ENCODE measurements at places on chromosomes 3 and 15.

- peak; percentile 72 for DNase-seq
These were observed at the start of gene CD276 for GRCh38 chr15:73683777-73684580. CD276 (plus strand) TSS chr15:73684383; CDS start chr15:73699640, 15,257 bp downstream.

DNA sequence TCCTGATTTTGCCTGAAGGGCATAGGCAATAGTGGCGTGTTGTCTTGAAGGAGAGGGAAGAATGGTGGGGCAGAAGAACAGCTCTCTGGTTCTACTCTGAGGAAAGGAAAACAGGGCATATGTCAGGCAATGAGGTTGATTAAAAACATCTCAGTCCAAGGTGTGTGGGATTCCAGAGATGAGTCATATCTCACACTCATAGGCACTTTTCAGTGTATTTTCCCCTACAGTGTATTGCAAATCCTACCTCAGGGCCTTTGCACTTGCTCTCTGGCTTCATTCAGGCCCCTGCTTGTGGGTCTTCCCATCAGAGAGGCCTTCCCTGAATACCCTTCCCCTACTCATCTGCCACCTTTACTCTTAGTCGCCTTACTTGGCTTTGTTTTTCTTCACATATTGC lies 107.8 kb downstream of the SLCO3A1 start:
- no peak for DNase-seq

GRCh38 chr3:18630295-18630694 lies 205.2 kb upstream of the SATB1 start:
- no peak for DNase-seq

DNA sequence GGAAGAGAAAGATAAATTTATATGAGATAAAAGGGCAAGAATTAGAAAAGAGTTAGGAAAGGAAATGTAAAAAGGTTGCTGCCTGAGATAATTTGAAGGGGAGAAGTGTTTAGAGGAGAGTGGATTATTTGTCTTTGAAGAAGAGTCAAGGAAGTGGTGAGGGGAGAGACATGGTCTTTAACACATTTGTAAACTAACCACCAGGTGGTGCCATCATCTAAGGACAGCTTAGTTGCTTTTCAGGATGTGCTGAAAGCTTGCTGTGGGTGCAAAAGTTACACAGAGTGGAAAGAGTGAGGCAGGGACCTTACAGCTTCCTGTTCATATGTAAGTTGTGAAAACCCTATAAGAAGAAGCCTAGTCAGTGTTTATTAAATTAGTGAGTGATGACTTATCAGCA lies 114.1 kb upstream of the DNAJC19 start:
- DNase-seq: peak; percentile 18

DNA sequence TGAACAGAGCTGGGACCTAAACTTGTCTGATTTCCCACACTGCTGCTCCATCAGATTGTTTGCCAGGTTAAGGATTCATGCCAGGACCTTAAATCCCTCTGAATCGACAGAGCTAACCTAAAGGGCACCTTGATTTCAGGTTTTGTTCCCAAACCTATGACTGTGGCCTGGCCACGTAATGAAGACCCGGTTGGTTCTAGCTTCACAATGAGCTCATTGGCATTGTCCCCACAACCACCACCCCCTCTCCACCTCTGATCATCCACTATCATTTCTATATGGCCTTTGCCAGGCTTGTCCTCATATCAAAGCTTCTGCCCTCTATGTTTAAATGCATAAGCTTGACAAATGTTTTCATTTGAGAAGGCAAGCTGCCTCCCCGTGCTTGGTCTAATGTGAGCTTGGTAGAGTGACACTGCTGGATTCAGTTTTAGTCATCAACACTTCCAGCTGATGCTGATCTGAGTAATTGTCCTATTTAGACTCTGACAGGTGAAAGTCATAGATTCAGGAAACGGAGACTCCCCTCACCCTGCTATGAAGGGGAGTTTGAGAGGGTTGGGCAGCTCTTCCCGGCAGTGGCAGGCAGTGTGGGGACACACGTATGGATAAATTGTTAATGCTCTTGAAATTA lies 407.1 kb upstream of the CFAP20DC start:
- no peak for DNase-seq

DNA sequence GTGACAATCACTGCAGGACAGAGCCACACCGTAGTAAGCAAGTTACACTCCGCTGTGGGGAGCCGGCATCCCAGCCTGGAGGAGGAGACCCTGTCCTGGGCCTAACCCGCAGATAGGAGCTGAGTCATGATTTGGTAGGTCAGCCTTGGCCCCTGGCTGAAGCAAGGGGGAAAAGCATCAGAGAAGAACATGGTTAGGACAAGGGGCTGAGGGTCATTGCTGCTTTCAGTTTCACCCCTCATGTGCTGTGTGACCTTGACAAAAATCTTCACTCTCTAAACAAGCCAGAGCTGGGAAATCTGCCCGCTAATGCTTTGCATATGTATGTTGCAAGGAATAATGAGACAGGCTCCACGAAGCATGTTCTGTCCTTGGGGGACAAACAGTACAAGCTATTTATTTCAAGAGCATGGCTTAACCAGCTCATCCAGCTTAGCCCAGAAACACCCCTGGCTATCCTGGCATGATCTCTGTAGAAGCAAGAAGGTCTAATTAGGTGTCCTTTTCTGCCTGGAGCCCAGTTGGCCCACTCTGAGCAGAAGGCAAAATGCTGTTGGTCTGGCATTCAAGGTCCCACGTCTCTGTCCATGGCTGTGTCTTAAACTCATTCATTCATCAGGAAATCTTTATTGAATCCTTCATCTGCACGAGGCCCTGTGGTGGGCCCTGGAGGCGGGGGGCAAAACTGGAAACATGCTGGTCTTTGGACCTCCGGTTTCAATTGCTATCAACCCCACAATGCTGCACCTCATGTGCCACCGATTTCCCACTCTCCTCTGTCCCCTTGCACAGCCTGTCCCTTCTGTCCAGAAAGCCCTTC lies 221.3 kb upstream of the LYSMD4 start:
- peak; percentile 10 for DNase-seq

DNA sequence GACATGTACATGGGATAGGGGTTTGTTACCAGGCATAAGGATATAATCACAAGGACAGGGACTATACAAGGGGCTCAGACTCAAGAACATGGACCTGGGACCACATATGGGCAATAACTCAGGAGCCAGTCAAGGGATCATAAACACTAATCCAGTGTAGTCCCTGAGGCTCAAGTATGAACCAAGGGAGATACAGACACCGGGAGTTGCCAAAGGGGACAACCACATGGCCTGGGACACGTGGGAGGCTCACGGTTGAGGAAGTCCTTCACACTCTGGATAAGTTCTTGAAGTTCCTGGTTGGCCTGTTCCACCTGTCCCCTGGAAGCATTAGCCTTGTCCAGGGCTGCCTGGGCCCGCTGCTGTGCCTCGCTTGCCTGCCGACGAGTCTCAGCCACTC lies 1.8 kb upstream of the USP19 start:
- no peak for DNase-seq

- peak; percentile 68 for DNase-seq
These were observed 163.2 kb downstream of the PDZRN3 start for GRCh38 chr3:73461547-73461946.

GRCh38 chr15:78985859-78986475 lies 41.1 kb upstream of the CTSH start:
- DNase-seq: no peak

DNA sequence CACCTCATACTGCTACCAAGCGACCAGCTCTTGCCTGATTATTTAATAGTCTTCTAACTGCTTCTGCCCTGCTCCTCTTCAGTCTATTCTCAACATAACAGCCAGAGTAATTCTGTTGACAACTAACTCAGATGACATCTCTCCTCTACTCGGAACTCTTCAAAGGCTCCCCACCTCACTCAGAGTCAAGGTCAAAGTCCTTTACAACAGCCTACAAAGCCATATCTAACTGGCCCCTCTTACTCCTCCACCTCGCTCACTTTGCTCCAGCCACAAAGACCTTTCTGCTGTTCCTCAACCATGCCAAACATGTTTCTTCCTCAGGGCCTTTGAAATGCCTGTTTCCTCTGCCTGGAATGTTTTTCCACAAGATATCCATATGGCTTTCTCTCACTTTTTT lies 43.6 kb downstream of the PIK3R4 start:
- no peak for DNase-seq

DNA sequence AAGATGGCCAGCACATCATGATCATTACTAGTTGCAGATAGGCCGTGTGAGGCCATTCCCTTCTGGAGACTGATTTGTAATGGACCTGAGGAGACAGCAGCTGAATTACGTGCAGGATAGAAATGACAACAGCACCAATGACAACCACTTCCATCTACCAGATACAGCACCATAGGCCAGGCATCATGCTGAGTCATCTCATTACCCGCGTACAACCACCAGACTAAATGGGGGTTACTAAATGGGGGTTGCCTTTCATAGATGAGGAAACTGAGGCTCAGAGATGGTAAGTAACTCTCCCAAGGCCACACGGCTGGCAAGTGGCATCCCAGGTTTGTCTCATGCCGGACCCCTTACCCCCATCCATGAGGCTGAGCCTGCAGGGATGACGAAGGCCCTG lies 32.8 kb upstream of the FAM107A start:
- DNase-seq: peak; percentile 48

GRCh38 chr15:98980899-98981228 lies 26.7 kb downstream of the PGPEP1L start:
- DNase-seq: no peak

- DNase-seq: peak; percentile 87
These were observed 2.9 kb upstream of the TM4SF19 start for GRCh38 chr3:196341137-196341536.

DNA sequence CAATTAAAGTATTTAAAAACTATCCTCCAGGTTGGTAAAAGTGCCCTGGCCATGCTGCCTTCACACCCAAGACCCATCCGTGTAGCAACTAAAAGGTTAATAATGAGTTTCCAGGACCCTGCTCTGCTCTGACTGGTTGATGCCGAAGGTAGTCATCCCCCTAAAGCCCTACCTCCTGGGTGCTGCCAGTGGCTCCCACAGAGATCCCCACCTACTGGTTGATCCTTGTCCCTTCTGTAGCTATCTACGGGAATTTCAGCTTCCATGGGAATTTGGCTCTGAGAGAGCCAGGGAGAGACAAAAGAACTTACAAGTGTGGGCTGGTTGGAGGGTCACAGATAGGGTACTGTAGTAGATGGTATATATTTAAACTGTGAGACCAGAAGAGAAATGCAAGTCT lies 110.6 kb upstream of the NANOGP8 start:
- DNase-seq: no peak

GRCh38 chr3:20668411-20668810 lies 482.4 kb upstream of the SGO1 start:
- peak; percentile 39 for DNase-seq

DNA sequence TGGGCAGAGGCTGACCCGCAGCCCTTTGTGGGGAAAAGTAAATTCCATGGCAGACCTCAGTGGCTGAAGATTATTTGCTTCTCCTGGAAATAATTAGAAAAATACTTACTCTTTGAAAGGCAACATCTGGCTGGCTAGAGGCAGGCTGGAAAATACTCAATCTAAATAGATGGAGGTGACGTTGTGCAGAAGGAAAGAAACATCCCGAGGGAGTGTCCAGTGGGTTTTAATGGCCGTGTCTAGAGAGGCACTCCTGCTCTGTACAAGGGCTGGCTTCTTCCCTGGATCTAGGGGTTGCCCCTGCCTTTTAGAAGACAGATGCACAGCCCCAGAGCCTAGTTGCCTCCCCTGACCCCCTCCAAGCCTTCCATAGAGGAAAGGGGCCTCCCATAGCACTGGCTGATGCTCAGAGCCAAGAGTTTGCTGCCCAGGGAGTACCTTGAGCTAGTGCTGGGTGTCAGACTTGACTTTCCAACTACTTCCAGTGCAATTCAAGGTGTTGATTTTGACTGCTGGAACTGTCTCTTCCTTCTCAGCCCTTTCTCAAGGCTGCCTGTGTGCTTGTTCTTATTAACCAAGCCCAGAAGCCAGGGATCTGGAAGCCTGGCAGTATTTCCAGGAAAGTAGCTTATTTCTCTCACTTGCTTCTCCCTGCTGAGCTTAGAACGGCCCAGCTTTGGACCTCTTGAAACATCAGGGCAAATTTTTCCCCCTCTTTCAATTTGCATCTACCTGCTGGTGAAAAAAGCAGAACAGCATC lies 27.4 kb downstream of the CGNL1 start:
- DNase-seq: no peak

- peak; percentile 70 for DNase-seq
These were observed 1.2 kb upstream of the LCTL start for GRCh38 chr15:66566963-66567531.

GRCh38 chr3:14353502-14353901 lies 48.9 kb upstream of the SLC6A6 start:
- no peak for DNase-seq

DNA sequence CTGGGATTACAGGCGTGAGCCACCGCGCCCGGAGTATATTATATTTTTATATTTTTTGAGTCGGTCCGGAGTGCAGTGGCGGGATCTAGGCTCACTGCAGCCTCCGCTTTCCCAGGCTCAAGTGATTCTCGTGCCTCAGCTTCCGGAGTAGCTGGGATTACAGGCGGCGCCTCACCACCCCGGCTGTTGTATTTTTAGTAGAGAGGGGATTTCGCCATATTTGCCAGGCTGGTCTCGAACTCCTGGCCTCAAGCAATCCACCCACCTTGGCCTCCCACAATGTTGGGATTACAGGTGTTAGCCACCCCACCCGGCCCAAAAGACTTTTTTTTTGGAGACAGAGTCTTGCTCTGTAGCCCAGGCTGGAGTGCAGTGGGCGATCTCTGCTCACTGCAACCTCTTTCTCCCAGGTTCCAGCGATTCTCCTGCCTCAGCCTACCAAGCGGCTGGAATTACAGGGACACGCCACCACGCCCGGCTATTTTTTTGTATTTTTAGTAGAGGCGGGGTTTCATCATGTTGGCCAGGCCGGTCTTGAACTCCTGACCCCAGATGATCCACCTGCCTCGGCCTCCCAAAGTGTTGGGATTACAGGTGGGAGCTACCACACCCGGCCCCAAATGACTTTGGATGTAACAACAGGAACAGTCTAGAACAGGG lies 1.0 kb downstream of the ZNF589 start:
- DNase-seq: peak; percentile 14

- DNase-seq: no peak
These were observed 44.5 kb downstream of the ST6GAL1 start for GRCh38 chr3:186974824-186975313.

- no peak for DNase-seq
These were observed 6.0 kb upstream of the PLSCR5 start for GRCh38 chr3:146611096-146611495.

DNA sequence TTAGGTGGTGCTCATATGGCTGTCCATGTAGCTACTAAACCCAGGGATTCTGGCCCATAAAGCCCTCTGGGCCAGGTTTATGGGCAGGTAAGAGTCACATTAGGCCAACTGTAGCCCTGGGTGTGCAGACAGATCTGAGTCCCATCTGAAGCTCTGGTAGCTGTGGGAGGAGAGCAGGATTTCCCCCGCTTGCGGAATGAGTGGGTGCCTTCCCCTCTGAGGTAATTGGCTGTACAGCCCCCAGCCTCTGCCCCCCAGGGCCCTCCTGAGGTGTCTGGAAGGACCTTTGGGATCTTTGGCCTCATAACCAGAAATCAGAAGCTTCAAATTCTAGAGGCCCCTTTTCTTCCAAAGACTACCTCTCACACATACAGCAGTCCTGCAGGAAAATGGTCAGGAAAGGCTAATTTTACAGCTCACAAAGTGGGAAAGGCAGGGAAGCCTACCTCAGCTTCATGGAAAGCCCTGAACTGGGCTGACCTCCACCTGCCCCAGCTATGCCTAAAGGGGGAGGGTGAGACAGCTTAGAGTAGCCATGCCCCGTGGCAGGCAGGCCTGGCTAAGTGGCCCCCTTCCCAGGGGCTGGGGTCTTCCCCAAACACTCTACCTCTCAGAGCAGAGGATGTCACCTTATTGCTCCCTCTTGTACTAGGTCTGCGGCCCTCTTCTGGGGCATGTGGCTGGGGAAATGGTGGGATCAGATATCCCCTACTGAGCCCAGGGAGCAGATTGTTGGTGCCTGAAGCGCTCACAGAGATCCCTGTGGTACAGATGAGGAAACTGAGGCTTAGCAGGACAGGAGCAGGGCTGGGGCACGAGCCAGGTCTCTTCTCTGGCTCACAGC lies 16.8 kb downstream of the HEMK1 start:
- no peak for DNase-seq
